ENCODE measurements at places on chromosomes 1 and 21.

DNA sequence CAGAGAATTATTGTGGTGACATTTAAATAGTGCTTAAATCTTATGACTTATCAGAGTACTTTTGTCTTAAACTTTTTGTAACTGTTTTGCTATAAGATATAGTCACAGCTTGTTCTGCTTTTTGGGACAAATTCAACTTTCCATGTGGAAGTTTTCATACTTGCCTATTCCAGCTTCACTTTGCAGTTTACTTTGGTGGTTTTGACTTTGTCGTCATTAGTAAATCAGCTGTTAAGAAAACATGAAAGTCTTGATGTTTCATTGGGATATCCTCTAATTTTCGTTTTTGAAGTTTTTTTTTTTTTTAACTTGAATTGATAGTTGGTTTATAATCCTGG lies 31.3 kb downstream of the SDCCAG8 start:
- no peak for DNase-seq

DNA sequence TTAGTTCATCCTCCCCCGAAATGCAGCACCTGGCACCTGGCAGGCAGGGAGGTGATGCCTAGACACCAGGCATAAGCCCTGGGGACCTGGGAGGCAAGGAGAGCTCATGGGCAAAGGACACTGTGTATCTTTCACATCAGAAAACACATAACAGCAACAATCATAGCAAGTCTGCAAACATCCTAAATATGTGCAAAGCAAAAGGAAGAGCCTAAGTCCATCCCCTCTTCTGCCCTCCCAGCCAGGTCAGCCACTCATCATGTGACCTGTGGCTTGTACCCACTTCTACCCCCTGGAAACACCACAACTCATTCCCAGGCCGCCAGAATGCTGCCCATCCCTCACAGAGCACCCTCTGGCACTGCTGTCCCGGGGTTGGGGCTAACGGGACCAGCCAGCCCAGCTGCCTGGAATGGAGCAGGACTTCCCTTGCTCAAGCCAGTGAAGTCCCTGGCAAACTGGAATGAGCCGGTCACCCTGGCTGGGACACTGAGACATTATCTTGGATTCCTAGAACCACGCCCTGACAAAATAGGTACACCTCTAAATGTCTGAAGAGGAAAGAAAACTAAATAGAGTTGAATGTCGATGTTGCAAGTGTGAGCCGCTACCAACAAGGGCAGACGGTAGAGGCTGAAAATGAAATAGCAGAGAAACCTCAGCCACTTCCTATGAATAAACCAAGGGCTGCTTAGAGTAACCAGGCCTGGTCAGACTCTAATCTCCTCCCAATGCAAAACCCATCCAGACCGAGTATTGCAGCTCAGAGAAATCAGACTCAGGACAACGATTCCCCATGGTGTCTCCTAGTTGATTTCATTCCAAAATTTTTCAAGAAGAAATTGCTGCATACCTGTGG lies 29.4 kb downstream of the TMPRSS2 start:
- no peak for DNase-seq

- DNase-seq = no peak
Observed at GRCh38 chr1:2636733-2637132, 3.9 kb upstream of the MMEL1 start.

DNA sequence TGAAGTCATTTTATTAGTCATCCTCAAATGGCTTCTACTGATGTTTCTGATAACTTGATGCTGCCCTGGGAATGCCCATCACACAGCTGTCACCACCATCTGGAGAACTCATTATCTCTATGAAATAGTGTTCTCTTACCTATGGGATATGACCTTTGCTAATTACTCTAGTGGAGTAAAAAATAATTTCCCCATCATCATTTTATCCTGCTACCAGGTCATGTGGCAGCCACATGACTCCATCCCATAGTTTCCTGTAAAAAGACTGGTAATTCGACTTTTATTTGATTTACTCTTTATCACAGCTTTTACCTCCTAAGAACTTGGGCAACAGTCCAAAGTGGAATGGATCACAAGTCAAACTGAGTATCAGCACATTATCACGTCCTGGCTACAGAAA lies 76.1 kb upstream of the USP25 start:
- DNase-seq = no peak

GRCh38 chr21:36471254-36471723 lies 8.6 kb downstream of the CLDN14 start:
- DNase-seq = no peak

GRCh38 chr1:7989762-7990428 lies 28.4 kb downstream of the PARK7 start:
- DNase-seq = no peak

DNA sequence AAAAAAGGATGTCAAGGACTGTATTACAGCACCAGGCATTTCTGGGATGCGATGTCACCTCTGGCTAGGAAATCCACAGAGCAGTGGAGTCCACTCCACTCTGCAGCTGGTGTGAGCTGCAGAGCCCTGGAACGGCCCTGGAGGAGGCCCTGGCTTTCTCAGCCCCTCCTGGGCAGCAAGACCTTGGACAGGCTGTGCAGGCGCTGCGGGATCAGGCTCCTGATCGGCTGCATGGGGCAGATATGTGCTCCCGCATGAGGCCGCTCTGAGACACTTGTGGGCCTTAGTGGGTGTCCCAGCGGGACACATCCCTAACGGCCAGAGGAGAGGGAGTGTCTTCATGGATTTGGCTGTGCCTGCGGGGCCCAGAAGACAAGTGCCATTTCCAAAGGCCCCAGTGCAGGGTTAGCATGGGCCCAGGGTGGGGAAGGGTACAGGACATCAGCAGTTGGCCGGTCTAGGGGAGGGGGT lies 6.2 kb downstream of the DNMT3L start:
- DNase-seq = no peak

DNA sequence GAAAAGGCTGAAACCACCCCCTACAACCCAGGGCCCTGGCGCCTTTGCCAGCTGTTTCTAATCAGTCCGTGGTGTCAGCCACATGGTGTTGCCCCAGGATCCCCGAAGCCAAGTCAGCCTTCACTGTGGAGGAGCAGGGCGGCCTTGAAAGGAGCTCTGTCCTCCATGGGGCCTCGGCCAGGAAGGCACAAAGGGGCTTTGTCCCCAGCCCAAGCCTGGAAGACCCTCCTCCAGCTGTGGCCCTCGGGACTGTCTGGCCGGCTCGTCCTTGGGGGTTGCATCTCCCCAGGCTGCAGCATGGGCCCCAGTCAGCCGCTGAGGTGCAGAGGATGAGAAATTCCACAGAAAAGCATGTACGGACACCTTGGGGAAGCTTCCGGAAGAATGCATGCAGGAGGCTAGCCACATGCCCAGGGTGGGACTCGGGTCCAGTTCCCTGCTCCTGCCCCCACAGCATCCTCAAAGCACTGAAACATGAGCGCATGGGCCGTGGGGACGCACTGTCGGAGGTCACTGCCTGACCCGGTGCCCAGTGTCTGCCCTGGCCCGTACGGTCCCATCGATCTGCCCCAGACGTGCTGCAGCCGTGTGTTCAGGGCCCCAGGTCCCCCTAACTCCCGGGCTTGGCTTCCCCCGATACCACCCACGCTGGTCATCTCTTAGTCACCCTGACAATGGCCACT lies 38.6 kb upstream of the POFUT2 start:
- no peak for DNase-seq

DNA sequence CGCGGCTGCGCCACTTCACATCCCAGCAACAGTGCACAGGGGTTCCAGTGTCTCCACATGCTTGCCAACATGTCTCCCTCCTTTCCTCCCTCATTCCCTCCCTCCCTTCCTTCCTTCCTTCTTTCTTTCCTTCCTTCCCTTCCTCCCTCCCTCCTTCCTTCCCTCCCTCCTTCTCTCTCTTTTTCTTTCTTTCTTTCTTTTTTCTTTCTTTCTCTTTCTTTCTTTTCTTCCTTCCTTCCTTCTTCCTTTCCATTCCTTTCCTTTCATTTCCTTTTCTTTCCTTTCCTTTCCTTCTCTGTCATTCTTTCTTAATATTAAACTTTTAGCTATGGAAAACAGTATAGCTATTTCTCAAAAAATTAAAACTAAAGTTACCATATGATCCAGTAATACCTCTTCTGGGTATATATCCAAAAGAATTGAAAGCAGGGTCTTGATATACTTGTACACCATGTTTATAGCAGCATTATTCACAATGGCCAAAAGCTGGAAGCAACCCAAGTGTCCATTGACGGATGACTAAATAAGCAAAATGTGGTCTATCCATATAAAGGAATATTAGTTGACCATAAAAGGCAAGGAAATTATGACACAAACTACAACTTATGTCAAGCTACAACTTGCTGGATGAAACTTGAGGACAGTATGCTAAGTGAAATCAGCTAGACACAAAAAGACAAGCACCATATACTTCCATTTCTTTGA lies 55.0 kb upstream of the TLR5 start:
- DNase-seq = no peak

DNA sequence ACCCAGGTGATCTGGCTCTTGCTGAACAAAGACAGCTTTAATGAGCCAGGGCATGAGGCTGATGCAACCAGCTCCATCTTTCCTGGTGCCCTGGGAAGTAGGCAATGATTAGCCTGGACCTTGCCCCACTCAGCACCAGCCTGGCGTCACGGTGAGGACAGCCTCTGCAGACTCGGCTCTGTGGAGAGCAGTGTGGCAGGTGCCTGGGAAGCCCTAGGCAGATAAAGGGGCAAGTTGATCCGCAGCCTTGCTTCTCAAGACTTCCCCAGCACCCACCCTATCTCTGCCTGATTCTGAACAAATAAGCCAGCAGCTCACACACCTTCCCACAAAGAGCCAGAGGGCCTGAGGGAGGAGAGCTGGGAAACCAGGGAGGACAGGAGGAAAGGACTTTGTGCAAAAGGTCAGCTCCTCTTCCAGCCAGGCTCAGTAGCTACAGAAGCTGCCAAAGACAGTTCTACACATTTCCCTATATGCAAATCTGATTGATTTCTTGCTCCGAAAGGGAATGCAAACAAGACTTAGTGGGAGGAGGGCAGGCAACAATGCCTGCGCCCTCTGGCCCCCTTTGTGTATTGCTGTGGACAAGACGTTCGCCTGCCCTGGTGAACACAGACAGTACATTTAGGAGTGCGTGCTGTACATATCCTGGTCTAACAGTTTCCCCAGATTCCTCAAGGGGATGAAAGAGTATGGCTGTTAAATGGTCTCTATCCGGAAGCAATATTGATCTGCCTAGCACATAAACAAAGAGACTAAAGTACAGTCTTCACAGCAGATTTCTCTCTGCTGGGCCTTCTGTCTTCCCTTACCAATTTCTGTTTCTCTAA lies 63.8 kb downstream of the BCAR3 start:
- DNase-seq = no peak

DNA sequence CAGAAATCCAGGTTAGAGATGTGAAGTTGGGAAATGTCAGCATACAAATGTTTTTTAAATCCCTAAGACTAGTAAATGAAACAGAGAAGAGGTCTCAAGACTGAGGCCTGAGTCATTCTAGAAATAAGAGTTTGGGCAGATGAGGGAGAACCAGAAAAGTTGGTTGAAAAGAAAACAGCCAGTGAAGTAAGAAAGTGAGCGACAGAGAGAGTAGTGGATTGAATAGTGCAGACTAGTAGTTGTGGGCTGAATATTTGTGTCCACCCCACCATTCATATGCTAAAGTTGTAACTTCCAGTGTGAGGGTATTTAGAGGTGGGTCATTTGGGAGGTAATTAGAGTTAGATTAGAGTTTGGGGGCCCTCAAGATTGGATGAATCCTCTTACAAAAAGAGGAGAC lies 889.2 kb downstream of the TTLL7 start:
- DNase-seq = no peak

DNA sequence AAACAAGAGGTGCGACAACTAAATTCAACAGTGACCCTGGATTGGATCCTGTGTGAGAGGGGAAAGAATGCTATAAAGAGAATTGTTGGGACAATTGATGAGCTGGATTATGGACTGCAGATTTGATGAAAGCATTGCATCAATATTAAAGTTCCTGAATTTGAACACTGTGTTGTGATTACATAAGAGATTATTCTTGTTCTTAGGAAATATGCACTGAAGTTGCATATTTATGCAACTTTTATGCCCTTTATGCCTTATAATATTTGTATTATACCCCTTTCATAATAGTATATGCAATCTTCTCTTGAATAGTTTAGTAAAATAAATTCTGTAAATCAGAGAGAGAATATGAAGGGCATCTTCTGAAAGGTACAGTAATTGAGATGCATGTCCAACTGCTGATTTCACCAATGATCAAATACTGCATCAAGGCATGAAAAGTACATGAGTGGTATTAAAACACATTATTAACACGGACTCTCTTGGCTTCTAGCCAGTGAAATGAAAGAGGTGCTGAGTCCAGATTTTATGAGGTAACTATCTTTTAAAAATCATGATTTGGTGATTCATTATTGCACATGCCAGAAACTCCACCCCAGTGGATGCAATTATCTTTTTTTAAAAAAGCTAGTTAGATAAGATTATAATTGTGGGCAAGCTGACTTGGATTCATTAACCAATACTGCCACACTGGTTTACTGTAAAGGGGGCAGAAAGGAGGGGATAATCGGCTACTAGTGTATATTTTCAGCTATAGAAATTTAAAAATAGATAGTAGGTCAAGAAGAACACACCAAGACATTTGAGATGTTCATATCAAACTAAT lies 19.9 kb upstream of the LPAR3 start:
- peak; percentile 2 for DNase-seq

- no peak for DNase-seq
Observed at GRCh38 chr1:65688215-65688566, 104.5 kb upstream of the PDE4B start.

DNA sequence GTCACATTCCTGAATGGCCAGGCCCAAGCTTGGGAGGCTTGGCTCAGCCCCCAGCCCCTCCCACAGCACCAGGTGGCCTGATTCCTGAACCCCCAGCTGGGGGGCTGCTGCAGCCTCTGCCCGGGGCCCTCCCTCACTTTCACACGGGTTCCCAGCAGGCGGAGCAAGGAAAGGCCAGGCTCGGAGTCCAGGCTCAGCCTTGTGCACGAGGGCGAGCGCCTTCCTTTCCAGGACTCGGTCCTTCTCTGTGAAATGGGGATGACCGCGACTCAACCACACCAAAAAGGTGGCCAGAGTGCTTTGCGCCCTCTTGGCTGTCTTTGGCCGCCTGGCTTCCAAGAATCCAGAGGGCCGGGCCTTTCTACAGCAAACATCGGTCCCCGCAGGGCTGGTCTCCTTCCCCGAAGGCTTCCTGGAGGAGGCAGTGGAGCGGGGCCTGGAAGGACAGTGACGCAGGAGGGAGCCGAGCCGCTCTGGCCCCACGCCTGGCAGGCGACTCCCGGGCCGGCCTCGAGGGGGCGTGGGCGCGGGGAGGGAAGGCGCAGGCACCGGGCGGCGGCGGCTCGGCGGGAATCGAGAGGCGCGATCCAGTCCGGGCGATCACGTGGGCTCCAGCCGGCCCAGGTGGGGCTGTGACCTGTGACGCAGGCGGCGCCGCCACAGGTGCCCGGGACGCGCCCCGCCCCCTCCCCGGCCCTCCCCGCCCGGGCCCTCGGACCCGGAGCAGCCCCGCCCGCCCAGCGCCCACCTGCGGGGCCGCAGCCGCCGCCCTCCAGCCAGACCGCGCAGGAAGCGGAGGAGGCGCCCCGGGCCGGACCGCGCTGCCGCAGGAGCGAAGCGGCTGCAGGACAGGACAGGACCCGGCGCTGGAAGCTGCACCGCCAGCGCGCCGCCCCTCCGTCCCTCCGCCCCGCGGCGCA lies at the start of gene ARHGEF16:
Gene ARHGEF16 (plus strand): TSS at position 775 of the 920 bp plus-strand sequence. CDS start 8,420 bp downstream, outside the sequence.
- peak; percentile 32 for DNase-seq

GRCh38 chr1:165753934-165754333 lies 14.7 kb downstream of the TMCO1 start:
- no peak for DNase-seq
